ENCODE measurements at places on chromosomes 12 and 14.

DNA sequence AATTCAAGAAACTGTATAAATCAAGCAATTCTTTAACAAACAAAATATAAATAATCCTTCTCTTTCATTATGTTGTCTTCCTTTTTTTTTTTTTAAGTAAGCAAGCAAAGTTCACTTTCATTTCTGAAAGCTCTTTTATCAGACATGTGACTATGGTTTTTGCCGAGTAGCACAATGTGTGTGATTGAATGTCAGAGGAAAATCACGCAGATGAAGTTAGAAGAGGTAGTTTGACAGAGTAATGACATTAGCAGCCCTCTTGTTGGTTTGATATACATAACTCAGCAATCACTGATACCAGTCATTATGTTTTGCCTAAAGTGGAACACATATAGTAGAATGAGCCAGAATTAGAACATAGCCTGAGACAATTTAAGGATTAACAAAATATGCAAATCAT, 19.0 kb downstream of the ALX1 start:
- no peak for DNase-seq

GRCh38 chr12:59999291-59999690, 403.5 kb downstream of the SLC16A7 start:
- no peak for DNase-seq

- no peak for DNase-seq
Measured at GRCh38 chr12:125610971-125611370, 545.7 kb downstream of the AACS start.

DNA sequence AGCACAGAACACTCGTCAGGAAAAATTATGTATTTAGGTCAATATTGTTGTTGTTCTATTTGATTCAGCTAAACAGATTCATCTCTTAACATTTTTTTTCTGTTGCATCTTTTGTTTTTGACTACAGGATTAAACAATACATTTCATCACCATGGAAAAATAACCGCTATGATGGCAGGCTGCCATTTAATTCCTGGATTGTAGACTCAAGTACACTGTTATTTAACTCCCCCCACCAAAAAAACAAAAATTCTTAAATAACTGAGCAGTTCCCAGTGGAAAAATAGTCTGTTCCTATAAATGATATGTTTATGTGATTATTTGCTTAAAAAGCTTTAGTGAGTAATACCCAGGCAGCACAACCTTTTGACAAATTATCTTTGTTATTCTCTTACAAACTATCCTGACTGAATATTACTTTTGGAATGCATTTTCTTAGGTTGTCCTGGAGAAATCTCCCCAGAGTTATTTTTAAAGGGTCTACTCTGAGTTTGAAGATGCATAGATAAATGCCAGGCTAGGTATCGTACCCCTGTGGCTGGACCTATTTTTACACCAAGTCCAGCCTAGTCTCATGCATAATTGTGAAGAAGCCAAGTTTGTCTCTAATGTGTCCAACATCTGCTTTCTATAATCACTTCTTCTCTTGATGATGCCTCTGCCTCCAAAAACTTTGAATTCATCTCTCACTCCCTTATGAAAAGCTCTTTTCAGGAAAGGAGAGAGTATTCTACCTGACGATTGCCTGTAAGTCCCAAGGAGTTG, 3.7 kb downstream of the KERA start:
- peak; percentile 73 for DNase-seq

- DNase-seq = no peak
Measured at GRCh38 chr12:26172946-26173552, 22.3 kb upstream of the SSPN start.

DNA sequence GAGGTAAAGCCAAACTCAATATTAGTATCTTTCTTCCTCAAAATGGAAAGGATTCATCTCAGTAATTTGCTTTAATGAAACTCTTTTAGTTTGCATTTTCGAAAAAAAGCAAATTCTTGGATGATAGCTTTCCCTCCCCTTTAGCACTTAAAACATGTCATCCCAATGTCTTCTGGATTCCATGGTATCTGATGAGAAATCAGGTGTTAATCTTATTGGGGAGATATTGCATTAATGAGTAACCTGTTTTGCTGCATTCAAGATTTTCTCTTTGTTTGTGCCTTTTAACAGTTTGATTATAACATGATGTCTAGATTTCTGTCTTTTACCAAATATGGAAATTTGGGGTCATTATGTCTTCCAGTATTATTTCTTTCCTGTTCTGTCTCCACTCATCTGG, 405.1 kb upstream of the FOXG1 start:
- DNase-seq = no peak

DNA sequence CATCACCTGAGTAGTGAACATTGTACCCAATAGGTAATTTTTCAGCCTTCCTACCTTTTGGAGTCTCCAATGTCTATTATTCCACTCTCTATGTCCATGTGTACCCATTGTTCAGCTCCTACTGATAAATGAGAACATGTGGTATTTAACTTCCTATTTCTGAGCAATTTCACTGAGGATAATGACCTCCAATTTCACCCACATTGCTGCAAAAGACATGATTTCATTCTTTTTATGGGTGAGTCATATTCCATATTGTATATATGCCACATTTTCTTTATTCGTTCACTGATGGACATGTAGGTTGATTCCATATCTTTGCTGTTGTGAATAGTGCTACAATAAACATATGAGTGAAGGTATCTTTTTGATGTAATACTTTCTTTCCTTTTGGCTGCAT, 16.4 kb upstream of the BTG1 start:
- no peak for DNase-seq

DNA sequence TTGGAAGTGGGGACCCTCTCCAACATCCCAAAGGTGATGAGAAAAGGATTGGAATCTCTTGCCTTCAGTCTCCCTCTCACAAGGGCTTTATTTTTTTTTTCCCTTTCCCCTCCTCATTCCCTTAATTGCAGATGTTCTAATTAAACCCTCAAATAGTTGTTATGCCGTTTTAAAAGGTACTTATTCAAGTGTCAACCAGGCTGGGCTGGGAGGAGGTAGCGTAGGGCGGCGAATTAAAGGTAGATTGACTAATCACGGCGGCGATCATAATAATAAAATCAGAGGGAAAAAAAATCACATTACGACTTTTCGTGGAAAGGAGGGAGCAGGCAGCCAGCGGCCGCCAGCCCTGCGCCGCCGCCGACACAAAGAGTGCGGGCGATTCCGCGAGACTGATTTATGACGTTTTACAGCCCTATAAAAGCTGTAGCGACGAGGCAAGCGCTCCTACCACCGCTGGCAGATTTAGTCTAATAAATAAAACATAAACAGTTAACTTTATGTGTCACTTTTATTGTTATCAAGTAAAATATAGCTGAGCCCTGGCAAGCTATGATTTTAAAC, 1.7 kb upstream of the HOXC4 start:
- no peak for DNase-seq

GRCh38 chr12:27179400-27180214, 64.5 kb upstream of the STK38L start:
- no peak for DNase-seq

DNA sequence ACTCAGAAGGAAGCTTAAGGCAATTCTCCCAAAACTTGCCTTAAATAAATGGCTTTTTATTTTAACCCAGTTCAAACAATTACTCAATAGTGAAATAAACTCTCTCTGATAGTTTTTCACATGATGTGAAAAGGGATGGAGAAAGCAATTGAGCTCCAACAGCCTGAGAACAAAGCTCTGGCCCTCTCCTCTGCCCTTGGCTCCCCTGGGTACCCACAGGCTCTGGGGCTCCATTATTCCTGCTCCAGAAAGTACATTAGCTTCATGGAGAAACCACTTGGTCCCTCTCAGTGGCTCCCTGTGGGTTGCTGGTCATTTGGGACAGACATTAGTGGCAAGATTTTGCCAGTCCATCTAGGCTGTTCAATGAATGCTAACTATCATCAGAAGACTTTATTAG, 242.8 kb downstream of the ATP23 start:
- DNase-seq = no peak

- peak; percentile 70 for DNase-seq
Measured at GRCh38 chr14:73786636-73787485, 64.8 kb upstream of the PTGR2 start.

GRCh38 chr14:103501921-103502669, 20.5 kb downstream of the CKB start:
- DNase-seq = no peak

- no peak for DNase-seq
Measured at GRCh38 chr12:47411966-47412365, 293.9 kb downstream of the RPAP3 start.

GRCh38 chr12:104257913-104258472, 42.4 kb downstream of the TXNRD1 start:
- no peak for DNase-seq

- DNase-seq = peak; percentile 54
Measured at GRCh38 chr12:127108360-127109215, 1158.4 kb upstream of the TMEM132C start.

DNA sequence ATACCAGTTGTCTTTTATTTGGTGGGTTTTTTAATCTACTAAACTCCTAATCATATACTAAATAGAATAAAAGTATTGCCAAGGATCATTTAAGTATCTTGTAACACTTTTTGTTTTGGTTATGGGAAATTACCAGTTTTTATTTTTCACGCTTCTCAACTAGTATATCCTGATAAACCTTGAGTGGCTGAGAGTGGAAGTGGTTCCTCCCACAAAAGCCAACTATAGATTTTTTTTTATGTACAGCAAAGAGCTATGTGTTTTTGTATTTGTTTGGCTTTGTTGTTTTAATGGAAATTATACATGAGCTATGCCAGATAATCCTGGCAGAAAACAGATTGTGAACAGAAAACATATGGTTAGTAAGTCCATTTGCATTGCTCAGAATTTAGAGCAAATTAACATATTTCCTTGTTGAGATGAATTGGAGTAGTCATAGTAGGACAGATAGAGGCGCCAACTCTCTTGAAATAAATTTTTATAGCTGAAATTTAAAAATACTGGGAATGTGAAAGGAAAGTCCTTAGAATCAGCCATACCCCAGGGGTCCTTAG, 60.9 kb upstream of the PSMA6 start:
- no peak for DNase-seq

GRCh38 chr12:13167226-13167625, 29.3 kb upstream of the EMP1 start:
- no peak for DNase-seq

DNA sequence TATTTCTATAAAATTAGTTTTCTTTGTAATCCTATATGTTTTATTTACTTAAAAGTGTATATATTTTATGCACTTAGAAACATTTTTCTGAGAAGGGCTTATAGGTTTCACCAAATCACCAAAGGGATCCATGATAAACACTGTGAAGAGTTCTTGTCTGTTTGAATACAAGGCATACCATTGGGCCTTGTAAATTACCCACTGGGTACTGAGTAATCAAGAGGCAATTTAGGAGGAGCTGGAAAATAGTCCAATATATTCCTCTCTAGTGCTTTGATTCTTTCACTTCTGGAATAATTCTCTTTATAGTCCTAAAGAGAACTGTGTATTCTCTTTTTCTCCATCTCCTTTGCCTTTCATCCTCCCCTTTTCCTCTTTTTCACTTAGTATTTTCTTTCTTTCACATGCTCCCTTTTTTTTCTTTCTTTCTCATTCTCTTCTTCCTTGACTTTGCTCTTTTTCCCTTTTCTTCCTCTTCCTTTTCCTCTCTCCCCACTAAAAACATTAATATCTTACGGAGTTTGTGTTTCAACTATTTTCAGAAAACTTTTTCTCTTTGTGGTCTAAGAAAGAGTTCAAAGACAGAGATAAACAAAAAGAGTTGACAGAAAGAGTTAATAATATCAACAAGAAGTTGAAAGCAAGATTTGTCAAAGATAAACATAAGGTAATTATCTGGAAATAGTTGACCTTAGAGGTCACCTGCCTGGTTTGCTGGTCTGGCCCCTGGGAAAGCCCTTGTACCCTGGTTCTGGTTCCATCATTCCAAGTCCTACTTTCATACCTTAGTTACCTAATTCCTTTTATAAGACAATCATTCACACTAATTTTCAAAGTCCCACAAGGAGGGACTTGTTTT, 435.3 kb downstream of the RAD51B start:
- DNase-seq = no peak

- no peak for DNase-seq
Measured at GRCh38 chr12:96386794-96387193, 13.4 kb downstream of the CDK17 start.

- no peak for DNase-seq
Measured at GRCh38 chr14:105021656-105022275, 883 bp upstream of the CDCA4 start.

DNA sequence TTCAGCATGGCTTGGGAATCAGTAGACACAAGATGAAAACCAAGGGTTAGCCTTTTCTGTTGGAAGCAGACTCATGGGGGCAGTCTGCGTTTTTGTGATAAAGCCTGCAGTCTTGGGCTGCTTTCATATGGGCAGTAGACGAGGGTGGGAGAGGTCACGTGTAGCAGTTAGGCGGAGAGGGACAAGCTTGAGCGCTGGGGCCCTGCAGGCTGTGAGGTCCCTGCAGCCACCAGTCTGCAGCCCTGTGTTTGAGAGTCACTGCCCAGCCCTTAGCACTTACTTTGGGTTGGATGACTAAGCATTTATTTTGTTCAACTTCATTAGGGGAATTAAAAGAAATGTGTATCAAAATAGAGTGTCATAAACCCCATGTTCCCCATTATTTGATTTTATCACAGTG, 37.2 kb downstream of the EP400 start:
- no peak for DNase-seq

- no peak for DNase-seq
Measured at GRCh38 chr14:88137327-88137726, 132.4 kb downstream of the GPR65 start.

- no peak for DNase-seq
Measured at GRCh38 chr14:92792885-92793284, 1.2 kb upstream of the GOLGA5 start.

- no peak for DNase-seq
Measured at GRCh38 chr12:21631367-21631766, 26.3 kb downstream of the LDHB start.

GRCh38 chr12:29070309-29070708, 78.8 kb upstream of the FAR2 start:
- DNase-seq = no peak

- DNase-seq = no peak
Measured at GRCh38 chr14:81301813-81302212, 81.1 kb upstream of the GTF2A1 start.

GRCh38 chr12:32365473-32366064, 33.8 kb upstream of the FGD4 start:
- DNase-seq = peak; percentile 44
